ENCODE measurements at places on chromosomes 5 and 9.

GRCh38 chr9:135105938-135106491 lies 18.5 kb downstream of the OLFM1 start:
- DNase-seq, result no peak

DNA sequence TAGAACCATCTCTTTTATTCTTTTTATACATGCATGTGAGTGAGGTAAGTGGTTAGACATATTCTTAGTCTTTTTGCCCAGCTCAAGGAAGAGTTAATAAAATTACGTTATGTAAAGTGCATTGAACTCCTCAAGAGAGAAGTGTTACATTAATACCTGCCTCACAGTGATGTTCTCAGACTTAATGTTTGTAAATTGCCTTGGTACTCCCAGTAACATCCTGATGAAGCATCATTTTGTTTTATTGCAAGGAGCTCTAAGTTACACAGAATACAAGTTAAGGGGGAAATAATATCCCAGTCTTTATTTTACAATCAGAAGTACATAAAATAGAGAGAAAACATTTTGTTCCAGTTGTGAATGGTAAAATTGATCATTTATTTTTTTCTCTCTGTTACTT lies 89.5 kb upstream of the ARRDC3 start:
- no peak for DNase-seq

DNA sequence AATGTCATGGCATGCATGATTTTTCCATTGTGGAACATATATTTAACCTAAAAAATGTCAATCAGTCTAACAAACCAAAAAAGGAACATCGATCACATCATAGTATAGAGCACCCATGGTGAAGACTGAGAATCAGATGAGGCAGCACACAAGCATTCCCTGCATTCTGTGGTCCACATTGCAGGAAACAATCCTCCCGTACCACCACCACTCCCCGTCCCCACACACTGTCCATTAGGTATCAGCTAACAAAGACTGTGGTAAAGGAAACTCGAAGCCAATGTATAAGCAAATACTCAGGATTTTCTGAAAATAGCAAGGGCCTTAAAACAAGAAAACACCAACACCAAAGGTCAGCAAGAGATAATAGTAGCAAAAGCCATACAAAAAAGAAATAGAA lies 1104.4 kb upstream of the SEMA6A start:
- DNase-seq, result no peak

- no peak for DNase-seq
Measured at GRCh38 chr5:84218546-84218945, 166.1 kb downstream of the EDIL3 start.

DNA sequence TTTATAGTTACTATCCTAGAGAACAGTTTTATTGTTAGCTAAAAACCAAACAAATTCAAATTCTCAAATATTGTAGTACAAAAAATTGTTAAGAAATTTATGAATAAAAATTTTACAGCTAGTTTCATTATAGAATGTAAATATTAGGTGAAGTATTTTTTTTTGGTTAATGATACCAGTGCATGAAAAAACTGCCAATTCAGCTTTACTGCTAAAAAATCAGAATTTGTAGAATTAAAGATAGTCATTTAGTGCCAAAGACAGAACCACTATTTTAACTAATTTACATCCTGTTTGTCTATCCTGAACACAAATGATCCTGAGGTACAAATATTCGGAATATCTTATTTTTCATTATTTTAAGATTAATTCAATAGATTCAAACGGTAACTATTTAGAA lies 202.6 kb downstream of the FER start:
- no peak for DNase-seq

DNA sequence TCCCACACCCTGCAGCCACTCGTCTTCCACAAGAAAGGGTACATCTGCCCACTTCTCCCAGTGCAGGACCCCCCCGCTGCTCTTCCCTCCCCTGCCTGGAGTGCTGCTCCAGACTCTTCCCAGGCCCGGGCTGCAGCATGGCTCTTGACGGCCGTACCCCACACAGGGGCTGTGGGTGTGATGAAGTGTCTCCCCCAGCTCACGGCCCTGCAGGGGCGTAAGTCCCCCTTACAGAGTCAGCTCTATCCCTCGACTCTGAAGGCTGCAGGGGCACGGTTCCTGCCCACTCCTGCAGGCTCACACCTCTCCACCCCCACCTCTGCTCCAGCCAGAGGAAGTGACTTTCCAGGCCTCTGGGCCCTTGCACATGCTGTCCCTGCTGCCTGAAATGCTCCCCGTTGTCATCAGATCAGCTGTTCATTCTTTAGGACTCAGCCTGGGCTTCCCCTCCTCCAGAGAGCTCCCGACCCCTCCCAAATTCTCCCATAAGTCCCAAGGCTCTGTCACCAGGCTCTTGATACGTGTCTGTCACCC lies 180.6 kb upstream of the IER5L start:
- no peak for DNase-seq

- no peak for DNase-seq
Measured at GRCh38 chr9:119334745-119335144, 34.5 kb downstream of the BRINP1 start.

GRCh38 chr9:23123048-23123632 lies 676.5 kb downstream of the DMRTA1 start:
- no peak for DNase-seq

GRCh38 chr9:70672161-70672649 lies 257.7 kb upstream of the KLF9 start:
- no peak for DNase-seq

DNA sequence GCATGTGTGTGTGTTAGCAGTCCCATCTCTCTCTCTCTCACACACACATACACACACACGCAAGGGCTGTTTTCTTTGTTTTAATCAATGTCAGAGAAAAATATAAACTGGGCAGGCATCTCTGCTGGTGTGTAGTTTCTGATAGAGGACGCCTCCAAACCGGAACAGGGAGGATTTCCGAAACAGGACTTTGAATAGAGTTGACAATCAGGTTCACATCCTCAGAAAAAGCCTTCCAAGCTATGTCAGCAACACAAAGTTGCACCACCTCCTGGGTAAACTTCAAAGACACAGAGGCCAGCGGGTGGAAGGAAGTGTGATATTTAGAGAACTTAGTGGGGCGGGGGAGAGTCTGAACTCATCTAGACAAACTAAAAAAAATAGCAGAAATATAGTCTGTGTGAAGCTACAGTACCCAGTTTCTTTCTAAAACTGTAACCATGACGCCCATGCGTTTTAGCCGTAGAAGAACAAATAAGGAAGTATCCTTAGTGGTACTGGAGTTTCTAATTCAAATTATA lies 1.2 kb downstream of the ST8SIA4 start:
- DNase-seq, result no peak
